Iris pigment epithelial cell (primary cell): ENCODE measurements at places on chromosomes 5 and 9.

GRCh38 chr5:35890021-35891020 lies 33.6 kb downstream of the IL7R start:
- peak; percentile 65 for DNase-seq

DNA sequence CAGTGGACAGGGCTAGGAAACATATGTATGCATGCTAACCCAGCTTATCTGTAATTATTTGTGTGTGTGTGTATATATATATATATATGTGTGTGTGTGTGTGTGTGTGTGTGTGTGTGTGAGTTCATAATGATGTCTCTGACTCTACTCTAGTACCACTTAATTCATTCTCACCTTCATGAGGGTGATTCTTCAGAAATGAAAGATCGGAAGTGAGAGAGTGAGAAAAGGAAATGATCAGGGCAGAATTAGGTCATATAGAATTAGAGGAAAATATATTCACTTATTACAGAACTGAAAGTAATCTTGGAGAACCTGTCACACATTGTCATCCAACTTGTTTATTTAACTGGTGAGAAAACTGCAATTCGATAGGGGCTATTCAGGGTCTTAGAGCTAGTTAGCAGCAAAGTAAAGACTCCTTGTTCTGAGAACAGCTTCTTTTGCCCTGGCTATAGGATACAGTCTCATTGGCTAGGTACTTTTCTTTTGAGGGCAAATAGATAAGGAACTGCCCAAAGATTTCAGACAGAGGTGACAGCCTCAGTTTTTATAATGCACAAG lies 58.8 kb downstream of the C9orf153 start:
- DNase-seq = no peak

DNA sequence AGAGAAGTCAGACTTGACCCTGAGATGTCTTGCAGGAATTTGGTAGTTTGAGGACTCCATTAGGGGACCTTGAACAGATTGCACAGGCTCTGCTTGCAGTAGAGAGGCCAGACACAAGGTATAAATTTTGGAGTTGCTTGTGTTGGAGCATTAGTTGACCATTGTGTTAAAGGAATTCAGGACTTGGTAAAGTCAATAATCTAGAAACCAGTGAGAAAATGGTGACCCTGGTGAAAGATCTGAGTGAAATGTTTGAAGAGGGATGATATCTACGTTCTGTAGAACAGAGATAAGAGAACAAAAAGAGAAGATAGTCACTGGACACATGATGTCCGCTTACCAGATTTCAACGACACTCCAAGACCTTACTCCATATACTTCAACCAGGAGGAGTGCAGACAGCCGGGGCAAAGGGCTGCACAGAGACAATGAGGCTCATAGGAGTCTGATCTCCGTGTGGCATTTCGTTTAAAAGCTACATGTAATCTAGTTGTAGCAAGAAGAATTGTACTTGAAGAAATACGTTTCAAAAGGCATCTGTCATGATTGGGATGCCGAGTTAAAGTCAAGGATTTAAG lies 13.2 kb downstream of the DNAJC25 start:
- no peak for DNase-seq

GRCh38 chr5:83740741-83741140 lies 20.1 kb upstream of the HAPLN1 start:
- no peak for DNase-seq

- DNase-seq = no peak
Observed at GRCh38 chr9:122281368-122281767, 16.7 kb downstream of the MRRF start.
